ENCODE measurements at places on chromosomes 5 and 9.

DNA sequence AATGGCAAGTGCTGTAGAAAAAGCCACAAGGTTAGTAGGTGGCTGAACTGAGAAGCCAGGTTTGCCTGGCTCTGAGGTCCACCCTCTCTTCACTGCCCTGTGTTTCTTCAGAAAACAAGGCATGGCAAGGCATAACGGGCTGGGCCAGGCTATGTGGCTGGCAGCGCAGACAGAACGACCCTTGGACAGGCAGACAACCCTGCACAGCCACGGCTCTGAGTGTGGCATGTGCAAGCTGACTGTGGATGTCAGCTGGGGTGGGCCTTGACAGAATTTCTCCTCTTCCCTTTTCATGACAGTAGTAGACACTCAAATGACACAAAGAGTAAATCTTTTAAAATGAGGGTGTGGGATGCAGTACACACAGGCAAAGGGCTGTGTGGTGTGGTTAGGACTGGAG lies 81.7 kb downstream of the MACROH2A1 start:
- no peak for DNase-seq

- DNase-seq = no peak
Measured at GRCh38 chr9:34549407-34549732, 26.6 kb upstream of the ENHO start.

DNA sequence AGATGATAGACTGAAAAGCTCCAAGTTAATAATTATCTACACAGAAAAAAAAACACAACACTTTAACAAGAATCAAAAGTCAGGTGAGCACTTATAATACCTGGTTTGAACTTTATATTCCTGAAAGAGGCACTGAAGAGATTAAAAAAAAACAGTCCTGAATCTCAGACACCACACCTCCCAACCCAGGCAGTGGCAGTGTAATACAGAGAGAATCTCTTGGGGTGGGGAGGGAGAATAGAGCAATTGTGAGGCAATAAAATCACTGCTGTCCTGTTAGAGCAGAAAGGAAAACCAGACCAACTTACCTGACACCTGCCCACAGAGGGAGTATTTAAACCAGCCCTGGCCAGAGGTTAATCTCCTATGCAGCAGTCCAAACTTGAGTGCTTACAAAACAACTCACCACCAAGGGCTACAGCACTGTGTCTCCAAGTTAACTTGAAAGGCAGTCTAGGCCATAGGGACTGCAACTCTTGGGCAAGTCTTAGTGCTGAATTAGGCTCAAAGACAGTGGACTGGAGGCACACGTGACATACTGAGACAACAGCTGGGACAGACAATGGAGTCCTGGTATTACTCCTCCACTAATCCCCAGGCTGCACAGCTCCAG lies 54.2 kb downstream of the SLCO4C1 start:
- no peak for DNase-seq

GRCh38 chr9:115367321-115367720 lies 249.4 kb upstream of the TNC start:
- no peak for DNase-seq

GRCh38 chr5:83780699-83781350 lies 60.2 kb upstream of the HAPLN1 start:
- no peak for DNase-seq

- DNase-seq = no peak
Measured at GRCh38 chr9:20835377-20836286, 151.6 kb downstream of the FOCAD start.

DNA sequence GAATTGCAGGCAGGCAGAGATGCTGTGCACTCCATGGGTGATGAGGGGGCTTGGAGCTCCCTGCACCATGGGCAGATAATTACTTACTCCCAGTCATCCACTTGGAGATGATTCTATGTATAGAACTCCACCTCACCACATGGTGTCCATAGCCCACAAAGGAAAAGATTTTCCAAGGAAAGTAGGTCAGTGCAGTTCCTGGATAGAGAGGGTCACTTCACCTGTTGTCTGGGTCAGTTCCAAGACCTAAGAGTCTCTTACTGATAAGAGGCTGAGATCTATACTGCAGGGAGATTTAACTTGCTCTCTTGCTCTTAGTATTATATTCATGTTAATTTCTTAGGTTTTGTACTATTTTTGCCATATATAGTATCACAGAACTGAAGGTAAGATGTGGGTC lies 113.9 kb upstream of the BRINP1 start:
- no peak for DNase-seq

DNA sequence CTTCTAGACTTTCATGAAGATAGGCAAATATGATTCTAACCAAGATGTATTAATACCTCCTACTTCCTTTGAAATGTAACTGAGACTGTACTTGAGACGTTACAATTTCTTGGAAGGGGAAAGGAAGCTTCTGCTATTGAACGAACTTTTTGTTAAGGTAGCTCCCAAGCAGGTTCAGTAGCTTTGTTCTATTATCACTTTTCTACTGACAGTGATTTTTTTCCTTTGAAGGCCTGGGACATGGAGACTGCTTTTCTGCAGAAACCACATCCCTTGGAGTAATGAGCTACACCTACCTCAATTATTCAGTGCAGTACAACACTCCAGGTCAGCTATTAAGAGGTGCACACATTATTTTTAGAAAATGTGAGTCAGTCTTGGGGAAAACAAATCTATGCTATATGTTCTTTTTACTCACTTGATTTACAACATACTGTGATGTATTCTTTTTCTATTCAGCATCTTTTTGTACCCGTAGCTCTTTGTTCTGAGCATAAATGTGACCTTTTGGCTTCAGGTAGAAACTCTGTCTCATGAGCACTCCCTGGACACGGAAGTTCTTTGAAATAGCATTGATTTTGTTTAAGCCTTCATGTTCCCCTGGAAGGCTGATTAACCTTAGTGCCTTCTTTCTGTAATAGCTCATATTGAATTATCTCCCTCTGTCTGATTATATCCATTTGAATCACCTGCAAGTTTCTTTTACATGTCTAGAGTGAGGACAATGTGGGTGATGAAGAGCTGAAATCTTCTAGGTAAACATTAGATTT lies 56.5 kb upstream of the CDKN2B start:
- no peak for DNase-seq

GRCh38 chr9:7976856-7977255 lies 177.3 kb upstream of the DMAC1 start:
- DNase-seq = no peak

GRCh38 chr5:77302247-77302646 lies 91.8 kb downstream of the PDE8B start:
- DNase-seq = no peak

DNA sequence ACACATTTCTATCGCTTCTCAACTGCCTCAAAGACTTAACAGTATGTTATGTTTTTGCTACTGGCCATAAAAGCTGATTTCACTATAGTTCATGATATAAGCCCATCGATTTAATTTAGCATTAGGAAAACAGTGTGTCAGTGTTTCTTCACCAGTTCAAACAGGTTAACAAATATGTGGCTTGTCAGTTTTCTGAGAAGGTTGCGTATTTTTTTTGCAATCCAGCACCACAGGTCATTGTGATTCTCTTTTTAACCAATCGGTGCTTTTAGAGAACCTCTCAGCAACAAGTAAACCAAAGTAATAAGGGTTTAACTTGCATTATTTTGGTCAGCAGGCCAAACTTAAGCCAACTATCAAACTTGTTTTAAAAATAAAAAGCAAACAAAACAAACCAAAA lies 409.6 kb downstream of the NFIB start:
- no peak for DNase-seq

DNA sequence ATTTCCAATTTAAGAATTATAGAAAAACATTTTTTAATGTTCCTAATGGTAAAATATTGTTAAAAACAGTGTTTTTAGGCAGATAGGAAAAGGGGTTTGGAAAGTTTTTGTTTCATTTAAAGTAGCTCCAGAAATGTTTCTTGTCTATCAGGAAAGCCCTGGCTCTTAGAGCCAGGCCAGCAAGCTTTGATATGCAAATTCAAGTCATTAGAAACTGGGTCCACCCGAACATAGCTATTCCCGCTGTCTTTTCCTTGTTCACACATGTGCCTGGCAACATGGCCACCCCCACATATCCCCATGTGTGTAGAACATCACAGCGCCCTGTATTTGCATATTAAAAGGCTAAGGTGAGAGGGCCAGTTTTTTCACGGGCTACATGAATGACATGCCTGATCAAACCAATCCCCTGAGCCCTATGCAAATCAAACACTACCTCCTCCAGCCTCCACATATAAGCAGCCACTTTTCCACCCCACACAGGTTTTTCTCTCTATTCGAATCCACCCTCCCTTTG lies 925.3 kb upstream of the CDH10 start:
- no peak for DNase-seq

DNA sequence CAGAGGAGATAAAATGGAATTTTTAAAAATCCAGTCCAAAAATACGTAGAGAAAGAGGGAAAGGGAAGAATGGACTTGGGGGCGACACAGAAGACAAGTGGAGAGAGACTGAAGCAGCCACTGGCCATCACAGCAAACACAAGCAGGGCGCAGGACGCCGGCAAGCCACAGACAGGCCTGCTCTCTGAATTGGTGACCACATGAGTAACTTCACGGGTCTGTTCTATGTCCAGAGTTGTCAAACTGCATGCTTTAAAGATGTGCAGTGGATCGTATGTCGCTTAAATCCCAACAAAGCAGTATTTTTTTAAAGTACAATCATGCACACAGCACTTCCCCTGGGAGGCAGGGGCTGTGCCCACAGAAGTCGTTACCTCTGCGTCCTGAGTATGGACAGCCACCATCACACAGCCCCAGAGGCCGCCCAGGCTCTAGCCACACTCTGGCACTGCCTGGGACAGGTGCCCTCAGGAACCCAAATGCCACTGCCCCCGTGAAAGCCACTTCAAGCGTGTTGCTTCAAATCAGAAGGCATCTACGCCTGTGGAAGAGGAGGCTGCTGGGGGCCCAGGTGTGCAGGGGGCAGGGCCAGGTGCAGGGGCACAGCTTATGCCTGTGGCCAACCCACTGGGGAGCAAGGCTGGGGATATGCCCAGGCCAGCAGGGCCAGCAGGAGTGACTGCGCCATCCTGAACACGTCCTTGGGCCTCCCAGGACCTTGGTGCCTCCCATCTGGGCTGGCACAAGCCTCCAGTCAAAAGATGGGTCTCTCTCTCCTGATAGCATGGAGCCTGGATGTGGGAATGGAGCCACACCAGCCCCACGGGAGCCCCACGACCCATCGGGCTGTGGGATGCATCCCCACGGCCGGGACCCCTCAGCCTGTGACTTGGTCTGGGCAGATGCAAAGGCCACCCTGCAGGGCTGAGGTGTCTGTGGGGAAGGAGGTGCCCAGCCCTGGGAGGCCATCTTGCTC lies 5.9 kb upstream of the LRRC14B start:
- no peak for DNase-seq

- DNase-seq = no peak
Measured at GRCh38 chr5:56668996-56669395, 146.4 kb upstream of the MAP3K1 start.

DNA sequence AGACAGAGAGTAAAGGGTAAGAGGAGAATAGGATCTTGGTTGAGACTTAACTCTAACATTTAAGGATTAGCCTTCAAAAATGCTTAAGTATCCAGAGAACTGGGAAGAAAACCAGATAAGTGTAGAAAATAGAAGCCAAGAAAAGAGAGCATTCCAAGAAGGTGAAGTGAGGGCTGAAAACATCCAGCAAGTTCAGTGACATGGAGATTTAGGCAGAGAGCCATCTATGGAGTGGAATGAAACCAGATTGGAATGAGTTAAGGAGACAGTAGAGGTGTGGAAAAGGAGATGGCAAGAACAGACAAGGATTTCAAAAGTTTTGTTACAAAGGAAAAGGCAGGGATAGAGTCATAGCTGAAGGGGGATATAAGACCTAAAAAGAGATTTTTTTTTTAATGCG lies 188.1 kb downstream of the TRPM3 start:
- no peak for DNase-seq

DNA sequence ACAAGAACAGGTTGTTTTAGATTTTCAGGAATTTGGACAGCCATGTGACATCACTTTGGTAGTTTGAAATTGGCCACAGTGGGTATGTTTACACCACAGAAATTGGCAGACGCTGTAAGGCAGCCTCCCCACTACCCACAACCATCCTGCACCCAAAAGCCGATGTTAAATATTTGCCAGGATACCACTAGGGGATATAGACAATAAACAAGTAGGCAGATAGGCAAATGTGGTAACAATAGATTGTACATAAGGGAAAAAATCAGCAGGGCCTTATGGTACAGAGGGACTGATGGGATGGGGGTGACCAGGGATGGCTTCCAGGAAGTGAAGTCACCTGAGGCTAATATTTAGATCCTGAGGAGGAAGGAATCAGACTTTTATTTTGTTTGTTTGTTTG lies 31.1 kb upstream of the DUSP1 start:
- DNase-seq = no peak

DNA sequence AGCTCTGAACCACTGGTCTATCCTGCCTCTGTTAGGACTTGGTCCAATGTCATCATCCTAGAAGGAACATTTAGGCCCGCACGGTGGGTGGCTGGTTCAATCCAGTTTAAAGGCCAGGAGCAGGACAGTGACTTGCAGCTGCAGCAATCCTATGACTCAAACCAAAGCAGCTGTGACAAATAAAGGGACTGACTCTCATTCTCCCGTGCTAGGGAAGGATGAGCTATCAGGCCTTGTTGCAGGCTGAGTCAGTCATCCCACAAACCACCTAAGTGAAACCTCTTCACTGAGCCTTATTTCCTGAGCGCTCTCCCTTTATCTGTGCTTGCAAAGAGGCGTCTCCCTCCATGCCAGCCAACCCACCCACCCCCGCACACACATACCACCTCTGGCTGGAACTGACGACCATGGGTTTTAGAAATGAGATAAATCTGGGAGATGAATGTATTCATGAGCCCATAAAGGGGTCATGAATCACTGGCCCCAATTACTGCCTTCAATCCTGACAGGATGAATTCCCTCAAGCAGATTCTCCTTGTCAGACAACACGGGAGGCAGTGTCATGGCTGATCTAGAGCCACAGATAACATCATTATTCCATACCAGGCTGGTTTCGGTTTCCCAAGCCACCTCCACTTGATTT lies 93.4 kb downstream of the KCNIP1 start:
- DNase-seq = no peak

- DNase-seq = no peak
Measured at GRCh38 chr5:110817459-110817858, 78.7 kb downstream of the SLC25A46 start.

DNA sequence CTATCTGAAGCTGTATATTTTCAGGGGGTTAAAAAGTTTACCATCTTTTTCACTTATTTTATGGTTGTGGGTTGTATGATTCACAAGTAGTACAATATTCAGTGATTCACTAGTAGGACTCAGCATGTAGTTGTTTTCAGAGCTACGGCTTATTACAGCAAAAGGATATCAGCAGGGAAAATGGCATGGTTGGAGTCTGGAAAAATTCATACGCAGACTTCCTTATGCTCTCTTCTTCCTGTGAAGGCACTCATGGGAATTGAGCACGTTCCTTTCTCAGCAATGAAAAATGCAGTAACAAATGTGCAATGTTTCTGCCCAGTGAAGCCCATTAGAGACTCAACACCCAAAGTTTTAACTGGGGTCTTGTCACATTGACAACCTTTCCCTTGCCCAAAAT lies 250.5 kb downstream of the KCNN2 start:
- no peak for DNase-seq

DNA sequence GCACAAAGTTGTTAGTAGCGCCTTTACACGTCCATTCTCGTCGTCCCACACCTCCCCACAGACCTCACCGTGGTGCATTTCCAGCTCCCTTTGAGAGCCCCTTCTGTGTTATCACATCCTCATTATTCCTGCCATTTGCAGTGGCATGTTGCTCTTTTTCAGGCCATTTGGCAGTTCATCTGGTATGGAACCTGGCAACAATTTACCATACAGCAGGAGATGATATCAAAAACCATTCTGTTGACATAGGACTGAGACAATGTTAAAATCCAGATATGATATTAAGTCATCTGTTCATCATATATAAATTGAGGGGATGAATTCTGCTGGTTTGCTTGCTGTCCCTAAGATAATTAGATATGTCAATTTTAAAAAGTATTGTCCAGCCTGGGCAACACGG lies 83.0 kb downstream of the TMEM174 start:
- no peak for DNase-seq

Measured in KBM-7 (cell line).